Astrocyte of the spinal cord (primary cell): ENCODE measurements at places on chromosomes 1 and 21.

DNA sequence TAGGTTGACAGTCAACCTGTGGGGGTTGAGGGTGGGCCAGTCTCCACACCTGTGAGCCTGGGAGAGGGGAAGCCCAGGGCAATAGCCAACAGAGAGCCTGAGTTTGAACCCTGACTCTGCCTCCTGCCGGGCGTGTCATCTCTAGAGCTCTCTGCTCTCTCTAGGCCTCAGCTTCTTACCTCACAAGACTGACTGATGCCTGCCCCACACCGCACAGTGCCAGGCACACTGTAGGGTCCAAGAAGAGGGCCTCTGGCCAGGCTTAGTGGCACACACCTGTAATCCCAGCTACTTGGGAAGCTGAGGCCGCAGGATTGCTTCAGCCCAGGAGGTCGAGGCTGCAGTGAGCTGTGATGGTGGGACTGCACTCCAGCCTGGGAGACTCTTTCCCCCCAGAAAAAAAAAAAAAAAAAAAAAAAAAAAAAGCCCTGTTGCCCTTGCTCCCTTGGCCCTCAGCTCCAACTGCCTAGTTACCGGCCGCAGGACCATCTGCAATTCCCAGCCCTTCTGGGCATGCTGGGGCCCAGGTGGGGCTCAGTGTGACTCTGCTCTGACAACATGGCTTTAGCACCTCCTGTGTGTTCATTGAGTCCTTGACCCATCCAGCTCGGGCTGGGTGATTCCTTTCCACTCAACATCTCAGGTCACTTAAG is 25.1 kb downstream of the GRHL3 start:
- DNase-seq = no peak

DNA sequence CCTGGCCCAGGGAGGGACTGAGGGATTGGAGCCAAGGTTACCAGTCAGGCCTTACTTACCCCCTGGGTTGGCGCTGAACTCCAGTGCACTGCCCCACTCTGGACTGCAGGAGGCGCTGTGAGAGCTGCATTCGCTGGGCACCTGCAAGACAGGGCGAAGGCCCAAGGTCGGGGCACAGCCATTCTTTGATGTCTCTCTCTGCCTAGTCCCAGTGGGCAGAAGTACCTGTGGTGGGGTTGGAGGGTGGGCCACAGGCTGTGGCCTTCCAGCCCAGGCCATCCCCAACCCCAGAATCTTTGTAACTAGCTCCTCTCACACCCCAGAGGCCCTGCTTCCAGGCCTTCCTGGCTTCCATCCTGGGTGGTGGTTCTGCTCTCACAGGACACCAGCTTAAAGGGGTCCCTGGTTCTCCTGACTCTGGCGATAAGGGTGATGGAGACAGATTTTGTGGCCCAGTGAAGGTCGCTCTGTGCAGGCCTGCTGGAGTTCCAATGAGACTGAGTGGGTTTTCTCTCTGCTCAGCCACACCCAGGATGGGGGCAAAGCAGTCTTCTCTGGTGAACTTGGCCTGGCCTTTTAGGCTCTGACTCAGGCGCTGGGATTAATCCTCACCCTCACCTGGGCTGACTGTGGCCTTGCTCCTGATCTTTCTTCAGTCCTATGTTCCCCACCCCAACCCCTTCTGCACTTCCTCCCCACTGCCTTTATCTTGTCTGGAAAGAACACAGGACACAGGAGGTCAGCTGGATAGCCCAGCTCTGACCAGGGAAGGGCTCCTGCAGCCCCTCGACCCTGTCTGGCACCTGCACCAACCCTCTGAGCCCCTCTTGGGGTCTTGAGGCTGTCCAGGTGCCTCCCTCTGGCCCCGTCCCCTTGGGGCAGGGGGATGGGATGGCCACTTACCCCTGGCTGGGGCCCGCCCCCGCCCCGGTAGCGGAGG is 954 bp downstream of the MYOG start:
- DNase-seq = no peak

DNA sequence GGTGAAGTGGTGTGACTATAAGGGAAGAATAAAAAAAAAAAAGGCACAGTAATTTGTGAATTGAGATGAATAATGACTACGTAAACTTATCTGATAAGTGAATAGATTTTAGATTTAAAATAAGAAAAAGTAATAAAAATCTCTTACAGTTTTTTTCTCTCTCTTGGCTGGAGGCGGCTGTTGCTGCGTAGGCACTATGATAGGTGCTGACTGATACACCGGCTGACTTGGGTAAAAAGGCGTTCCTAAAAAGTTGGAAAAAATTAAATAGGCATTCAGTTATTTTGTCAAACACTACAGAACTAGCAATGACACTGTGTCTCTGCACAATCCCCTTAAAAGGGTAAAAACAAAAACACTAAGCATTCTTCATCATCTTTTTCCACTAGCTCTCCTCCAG is 185.7 kb upstream of the HP1BP3 start:
- DNase-seq = no peak

DNA sequence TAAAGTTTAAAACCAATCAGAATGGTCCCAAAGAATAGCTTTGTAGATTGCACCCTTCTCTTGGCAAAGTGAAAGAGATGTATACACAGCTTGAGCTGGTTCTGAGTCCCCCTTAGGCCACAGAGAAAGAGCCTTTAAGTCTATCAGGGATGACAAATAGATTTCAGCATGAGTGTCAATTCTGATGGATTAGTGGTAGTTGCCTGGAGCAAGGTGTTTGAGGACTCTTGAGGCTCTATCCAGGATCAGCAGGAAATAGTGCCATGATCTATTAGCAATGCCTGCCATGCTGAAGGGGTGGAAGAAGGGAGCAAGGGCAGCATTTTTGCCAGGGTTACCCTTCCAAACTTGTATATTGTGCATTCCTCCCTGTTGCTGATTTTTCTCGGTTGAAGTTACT is 116.6 kb downstream of the ATG4C start:
- no peak for DNase-seq

DNA sequence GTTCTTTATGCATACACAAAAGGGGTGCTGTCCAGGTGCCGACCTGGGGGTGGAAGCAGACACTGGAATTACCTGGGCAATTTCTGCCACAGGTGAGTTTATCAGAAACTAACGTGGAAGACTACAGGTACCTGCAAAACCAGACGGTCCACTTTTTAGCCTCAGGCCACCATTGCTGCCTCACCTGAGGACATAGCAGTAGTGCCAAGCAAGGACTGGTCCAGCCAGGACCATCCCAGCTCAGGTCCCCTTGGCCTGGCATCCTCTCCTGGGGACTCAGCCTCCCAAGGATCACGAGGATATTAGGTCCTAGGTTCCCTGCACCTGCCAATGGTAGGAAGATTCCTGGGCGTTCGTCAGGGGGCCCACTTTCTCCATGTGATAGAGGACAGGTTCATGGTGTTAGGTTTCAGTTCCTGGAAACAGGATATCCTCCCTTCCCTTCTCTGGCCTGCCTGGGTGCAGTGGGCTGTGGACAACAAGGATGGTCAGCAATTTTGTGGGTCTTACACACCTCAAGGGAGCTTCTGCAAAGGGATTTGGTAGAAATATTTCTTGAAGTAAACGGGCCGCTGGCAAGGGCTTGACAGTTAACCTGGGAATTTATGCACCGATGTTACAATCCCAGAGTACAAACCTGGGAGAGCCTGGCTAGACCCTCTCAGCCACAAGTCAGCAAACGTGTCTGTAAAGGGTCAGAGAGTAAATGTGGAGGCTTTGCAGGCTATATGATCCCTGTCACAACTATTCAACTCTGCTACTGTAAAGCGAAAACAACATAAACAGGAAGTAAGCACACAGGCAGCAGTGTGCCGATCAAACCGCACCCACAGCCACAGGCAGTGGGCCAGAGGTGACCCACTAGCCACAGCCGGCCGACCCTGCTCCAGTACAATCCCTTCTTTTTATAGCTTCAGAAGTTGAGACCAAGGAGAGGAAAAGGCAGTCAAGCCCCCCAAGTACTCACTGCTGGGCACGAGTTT is 71.4 kb upstream of the RAB4A start:
- no peak for DNase-seq

GRCh38 chr1:33616780-33617179 is 144.3 kb downstream of the ZSCAN20 start:
- DNase-seq = no peak

DNA sequence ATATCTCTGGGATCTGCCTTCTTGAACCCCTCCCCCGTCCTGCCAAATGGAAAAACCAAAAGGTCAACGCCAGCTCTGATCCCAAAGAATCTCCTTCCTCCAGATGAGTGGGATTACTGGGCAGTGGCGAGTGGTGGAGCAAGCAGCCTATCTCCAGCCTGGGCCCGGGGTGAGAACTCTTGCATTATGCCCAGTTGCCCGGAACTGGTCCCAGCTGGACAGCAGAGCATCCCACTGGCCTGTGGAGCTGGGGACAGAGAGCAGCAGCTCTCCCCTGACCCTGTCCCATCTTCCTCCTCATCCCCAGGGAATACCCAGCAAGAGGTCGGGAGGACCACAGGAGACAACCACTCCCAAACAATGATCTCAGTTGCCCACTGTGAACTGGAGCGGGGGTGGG is 130.5 kb downstream of the TMEM53 start:
- no peak for DNase-seq

- DNase-seq = no peak
These were observed 54.5 kb downstream of the PLXNA2 start for GRCh38 chr1:208189716-208190115.

DNA sequence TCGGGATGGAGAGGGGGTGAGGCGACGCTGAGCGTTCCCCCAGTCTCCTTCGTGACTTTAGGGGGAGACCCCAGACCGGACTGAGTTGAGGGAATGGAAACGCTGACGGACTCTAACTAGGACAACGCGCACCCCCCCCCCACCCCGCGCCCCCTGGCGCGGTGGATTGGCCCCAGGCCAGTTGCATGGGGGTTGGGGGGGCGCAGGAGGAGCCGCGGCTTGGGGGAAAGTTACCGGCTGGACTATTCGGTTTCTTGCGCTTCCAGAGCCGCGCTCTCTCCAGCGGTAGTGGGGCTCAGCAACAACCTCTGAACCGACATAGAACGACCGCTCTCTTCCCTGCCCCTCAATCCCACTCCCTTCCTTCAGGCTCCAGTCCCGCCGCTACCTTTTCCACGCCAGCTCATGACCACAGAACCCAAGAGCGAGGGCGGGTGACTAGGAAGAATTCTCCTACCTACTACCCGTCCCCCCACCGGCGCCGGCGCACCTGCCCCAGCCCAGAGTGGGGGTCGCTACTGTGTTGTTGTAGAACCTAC is 694 bp downstream of the ZBTB7B start:
- DNase-seq = no peak

- DNase-seq = no peak
These were observed 2.5 kb downstream of the RIIAD1 start for GRCh38 chr1:151723726-151724370.

DNA sequence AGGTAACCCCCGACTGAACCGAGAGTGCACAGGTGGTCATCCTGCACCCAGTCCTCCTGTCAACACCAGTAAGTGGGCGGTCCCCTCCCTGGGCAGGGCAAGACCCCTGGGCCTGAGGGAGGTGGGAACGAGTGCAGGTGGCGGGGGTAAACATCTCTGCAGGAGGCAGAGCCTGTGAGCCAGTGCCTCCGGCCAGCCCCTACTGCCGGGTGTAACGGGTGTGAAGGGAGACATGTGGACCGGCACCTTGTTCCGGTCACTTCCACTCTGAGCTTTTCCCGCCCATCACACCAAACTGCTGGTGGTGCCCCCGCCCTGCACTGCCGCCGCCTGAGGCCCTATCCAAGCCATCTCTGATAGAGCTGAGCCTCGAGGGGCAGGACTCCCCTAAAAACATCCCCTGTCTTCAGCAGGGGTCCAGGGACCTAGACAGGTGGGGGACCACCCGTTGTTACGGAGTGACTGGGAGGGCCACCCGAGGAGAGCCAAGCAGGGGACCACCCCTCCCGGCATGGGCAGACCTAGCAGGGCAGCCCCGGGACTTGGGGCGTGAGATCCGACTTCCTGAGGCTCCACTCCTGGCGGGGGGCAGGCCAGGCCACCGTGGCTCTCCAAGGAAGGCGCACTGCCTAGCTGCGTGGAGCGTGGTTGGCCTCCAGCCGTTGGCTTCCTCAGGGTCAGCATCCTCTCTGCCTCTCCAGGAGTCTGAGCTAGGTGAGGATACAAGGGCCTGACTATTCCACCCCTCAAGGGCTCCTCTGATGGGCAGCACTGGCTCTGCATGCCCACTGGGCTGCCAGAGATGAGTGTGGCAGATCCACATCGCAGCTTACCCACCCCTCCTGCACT is 43.8 kb upstream of the LBR start:
- DNase-seq = no peak

- no peak for DNase-seq
These were observed 5.2 kb downstream of the GIPC2 start for GRCh38 chr1:78051005-78051404.

DNA sequence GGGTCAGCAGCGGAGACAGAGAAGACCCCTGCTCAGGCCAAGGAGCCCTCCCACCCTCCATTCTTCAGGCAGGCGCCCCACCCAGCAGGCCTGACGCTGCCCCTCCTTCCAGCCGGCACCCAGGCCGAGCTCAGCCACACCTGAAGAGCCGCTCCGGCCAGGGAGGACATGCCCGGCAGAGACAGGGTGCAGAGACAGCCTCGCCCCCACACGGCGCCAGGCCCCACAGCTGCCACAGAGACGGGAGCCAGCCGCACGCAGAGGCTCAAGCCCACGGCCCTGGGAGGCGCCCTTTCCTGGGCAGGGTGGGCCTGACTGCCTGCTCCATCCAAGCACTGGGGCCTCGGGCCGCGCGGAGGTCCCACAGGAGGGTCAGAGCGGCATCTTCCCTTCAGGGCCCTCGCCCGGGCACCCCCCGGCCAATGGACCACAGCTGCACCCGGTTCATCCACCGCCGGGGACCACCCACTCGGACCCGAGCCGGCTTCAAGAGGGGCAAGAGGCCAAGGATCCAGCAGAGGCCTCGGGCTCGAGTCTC is 5.2 kb downstream of the TTLL10 start:
- DNase-seq = no peak

DNA sequence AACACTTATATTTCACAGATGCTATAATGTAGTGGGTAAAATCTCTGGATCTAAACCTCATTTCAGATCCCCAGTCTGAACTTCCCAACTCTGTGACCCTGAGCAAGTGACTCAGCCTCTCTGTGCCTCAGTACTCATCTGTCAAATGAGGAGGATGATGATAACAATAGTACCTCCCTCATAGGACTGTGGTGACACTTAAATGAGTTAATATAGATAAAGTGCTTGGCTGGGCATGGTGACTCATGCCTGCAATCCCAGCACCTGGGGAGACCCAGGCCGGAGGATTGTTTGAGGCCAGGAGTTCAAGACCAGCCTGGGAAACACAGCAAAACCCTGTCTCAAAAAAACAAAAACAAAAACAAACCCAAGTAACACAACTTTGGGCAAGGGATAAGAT is 4.7 kb upstream of the ECE1 start:
- DNase-seq = no peak

DNA sequence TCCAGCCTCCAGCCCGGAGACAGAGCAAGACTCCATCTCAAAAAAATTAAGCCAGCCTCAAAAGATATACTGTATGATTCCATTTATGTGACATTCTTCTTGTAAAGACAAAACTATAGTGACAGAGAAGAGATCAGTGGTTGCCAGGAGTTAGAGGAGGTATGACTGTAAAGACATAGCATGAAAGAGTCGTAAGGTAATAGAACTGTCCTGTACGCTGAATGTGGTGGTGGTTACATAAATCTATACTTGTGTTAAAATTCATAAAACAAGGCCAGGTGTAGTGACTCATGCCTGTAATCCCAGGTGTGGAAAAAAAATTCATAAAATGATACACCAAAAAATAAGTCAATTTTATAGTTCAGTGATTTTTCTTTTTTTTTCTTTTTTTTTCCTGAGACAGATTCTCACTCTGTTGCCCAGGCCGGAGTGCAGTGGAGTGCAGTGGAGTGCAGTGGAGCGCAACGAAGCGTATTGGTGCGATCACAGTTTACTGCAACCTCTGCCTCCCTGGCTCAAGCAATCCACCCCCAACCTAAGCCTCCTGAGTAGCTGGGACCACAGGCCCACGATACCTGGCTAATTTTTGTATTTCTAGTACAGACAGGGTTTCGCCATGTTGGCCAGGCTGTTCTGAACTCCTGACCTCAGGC is 84.9 kb upstream of the CXADR start:
- no peak for DNase-seq
